T-cell (primary cell): ENCODE measurements at places on chromosomes 5 and 9. TPM values are rescaled to one million over a fixed set of nuclear protein-coding genes. Genes with fewer than 3 reads are reported as not detected.

GRCh38 chr9:135921749-135922310, 14.5 kb upstream of the CAMSAP1 start:
- DNase-seq, result no peak

The GABRB2 gene
- not detected for total RNA-seq

DNA sequence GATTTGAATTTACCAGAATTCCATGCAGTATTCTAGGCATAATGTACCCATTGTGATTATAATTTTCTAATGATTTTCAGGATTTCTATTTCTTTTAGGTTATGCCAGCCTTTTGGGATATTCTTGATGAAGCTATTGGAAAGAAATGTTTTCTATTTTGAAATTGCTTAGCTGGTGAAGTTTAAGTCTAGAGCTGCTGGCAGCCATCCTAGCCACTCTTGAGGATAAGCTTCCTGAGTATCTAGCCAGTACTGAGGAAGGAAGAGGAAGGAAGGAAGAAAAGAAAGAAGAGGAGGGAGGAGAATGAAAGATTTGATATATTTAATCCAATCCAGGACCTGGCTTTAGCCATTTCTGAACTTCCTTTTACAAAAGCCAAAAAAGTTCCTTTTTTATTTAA, 142.1 kb upstream of the DAB2 start:
- DNase-seq, result no peak

- peak; percentile 53 for DNase-seq
These were observed 47.6 kb downstream of the THBS4 start for GRCh38 chr5:80082731-80083100.

DNA sequence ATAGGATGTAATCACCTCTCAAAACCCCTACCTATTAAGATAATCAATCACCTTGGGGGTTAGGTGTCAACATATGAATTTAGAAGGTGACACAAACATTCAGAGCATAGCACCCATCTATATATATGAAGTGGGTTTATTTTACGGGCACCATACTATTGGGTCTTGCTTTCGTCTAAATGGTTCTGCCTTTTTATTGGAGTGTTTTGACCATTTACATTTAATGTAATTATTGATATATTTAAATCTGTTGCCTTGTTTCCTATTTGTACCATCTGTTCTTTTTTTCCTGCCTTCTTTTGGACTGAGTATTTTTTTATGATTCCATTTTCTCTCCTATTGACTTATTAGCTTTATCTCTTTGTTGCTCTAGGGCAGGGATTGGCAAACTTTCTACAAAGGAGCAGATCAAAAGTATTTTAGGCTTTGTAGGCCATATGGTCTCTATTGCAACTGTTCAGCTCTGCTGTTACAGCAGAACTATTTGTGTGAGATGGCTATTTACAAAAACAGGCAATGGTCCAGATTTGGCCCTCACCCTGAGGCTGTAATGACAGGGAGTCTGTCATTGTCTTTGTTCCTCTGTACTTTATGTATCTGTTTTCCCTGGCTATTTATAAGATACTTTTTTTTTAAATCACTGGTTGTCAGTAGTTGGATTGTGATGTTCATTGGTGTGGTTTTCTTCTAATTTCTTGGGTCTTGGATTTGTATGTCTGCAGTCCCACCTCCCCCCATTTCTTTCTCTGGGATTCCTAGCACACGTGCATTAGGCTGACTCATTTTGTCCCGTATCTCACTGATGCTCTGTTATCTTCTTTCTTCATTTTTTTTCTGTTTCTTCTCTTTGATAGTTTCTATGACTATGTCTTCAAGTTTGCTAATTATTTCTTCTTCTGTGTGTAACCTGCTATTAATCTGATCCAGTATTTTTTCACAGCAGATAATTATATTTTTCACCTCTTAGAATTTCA, 127.1 kb downstream of the DAB2IP start:
- DNase-seq, result no peak

GRCh38 chr5:171680485-171680884, 105.1 kb upstream of the SMIM23 start:
- DNase-seq, result no peak

The SPINK6 gene
- not detected for total RNA-seq

DNA sequence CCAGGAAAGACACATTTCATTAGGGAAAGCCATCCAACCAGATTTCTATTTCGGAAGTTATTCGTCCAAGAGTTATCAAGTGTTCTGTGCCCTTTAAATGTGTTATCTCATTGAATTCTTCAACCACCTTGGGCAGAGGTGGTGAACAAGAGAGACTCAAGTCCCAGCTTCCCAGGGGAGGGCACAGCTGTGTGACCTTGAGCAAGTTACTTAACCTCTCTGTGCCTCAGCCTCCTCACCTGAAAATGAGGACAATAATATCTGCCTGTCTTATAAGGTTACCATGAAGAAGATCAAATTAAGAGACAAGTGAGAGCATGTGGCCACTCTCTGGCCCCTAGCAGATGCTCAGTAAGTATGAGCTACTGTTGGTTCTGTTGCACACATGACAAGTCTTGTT, 37.4 kb downstream of the WHRN start:
- DNase-seq, result no peak

- DNase-seq, result no peak
These were observed 1.9 kb upstream of the SHISAL2B start for GRCh38 chr5:64688391-64688790.

- no peak for DNase-seq
These were observed 29.9 kb upstream of the C7 start for GRCh38 chr5:40879163-40879942.

The SLC6A7 gene
- not detected for total RNA-seq

GRCh38 chr5:83015676-83016075, 61.5 kb downstream of the TMEM167A start:
- no peak for DNase-seq

DNA sequence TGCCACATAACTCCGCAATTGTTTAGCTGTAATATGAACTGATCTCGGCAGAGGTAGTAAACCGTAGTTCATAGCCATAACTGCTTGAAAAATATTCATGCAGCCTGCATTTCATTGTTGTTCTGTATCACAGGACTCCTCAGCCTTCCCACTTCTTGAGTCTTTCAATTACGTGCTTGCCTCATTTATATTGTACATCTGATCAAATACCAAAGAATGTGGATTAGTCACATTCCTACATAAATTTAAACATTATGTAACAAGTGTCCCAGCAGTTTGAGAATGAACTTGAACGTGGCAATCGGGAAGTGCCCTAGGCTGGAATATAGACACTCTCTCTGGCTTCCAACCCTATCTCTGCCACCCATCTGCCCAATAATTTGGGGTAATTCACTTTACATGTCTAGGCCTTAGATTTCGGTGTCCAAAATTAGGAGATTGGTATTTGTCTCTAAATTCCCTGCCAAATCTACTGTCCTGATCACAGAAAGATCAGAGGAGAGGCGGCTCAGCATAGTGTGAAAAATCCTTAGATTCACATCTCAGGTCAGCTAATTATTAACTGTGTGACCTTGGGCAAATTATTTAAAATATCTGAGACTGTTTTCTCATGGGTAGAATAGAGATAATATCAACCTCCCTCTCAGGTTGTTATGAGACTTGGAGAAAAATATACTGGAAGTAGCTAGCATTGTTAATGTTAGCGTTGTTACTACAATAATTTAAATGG, 215.1 kb upstream of the RFX3 start:
- DNase-seq, result no peak

DNA sequence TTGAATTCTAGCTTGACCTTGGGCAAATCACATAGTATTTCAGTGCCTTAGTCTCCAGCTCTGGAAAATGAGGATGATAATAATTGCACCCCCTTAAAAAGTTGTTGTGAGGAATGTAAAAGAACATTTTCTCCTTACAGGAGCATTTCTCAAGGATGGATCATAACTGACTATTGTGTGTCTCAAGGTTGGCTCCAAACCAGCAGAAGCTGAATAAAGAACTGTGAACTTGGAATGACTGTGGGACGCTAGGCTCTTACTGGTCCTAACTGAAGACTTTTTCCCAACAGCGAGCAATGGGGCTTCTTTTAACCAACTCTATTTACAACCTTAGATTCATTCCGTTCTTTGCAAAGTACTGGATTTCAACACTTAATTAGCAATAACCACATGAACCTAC, 26.2 kb upstream of the GLRX start:
- DNase-seq, result no peak

The IFNA21 gene
- total RNA-seq, result not detected

The FGF1 gene
- total RNA-seq, result not detected

GRCh38 chr5:174317256-174317894, 271.9 kb downstream of the NSG2 start:
- DNase-seq, result no peak

GRCh38 chr5:14204785-14205321, 61.7 kb downstream of the TRIO start:
- no peak for DNase-seq

The PCDHGA12 gene
- 0.14 TPM for total RNA-seq

- no peak for DNase-seq
These were observed 71.2 kb upstream of the SARDH start for GRCh38 chr9:133809335-133809734.

DNA sequence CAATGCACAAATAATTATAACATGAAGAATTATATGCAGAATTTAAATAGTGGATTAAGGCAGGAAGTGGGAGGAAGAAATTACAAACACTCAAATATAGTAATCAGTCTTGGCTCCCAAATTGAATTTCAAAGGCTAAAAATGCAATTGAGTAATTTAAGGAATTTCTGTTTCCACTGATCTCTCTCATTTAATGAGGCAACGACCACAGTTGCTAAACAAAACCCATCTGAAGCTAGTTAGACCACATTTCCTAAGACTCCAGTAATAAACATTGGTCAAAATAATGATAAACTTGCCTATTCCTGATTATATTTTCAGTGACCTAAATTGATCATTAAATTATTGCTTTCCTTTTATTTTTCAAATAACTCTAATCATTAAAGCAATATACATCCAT, 174.3 kb upstream of the GRIN3A start:
- no peak for DNase-seq

GRCh38 chr9:133673258-133673655, 37.1 kb downstream of the DBH start:
- no peak for DNase-seq

- DNase-seq, result no peak
These were observed 106.4 kb upstream of the SMC5 start for GRCh38 chr9:70152350-70152749.

DNA sequence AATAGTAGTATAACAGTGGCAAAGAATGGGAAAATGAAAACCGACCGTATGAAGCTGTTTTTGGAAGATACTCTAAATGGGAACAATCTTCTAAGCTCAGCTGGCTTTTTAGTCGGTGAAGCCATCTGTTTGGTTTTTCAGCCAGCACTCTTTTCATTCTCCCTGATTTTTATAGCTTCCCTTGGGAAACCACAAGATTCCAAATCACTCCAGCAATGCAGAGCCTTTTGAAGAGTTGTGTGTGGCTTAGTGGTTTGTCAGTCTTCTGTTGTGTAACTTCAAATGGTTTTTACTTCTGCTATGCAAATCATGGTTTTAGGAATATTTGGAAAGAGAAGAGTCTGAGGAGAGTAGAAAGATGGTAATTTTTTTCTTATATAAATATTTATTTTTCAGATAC, 180.7 kb downstream of the KDM4C start:
- no peak for DNase-seq

- no peak for DNase-seq
These were observed 97.2 kb upstream of the SLC44A1 start for GRCh38 chr9:105147110-105147871.

GRCh38 chr9:137604345-137605086, 970 bp upstream of the ARRDC1 start:
- no peak for DNase-seq

The PCDHA13 gene
- not detected for total RNA-seq

GRCh38 chr9:68821911-68822310, 116.9 kb downstream of the PIP5K1B start:
- DNase-seq, result no peak

DNA sequence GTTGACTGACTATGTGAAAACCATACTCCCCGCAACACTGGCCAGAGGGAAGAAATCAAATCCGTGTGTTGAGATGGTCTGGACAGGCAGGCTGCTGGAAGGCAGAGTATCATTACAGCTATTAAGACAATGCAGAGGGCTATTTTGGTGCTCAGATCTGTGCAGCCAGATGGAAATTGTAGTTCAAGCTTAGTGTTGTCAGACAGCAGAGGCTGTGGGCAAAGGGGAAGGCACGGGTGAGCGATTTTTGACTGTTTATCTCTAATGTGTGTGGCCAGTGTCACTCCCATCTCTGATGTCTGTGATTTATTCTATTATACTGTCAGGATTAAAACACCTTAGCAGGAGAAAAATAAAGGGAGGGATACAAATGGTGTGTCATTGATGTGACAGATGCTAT, 984.4 kb upstream of the WWC1 start:
- no peak for DNase-seq

- DNase-seq, result no peak
These were observed 33.6 kb downstream of the TIMD4 start for GRCh38 chr5:156929366-156929948.

DNA sequence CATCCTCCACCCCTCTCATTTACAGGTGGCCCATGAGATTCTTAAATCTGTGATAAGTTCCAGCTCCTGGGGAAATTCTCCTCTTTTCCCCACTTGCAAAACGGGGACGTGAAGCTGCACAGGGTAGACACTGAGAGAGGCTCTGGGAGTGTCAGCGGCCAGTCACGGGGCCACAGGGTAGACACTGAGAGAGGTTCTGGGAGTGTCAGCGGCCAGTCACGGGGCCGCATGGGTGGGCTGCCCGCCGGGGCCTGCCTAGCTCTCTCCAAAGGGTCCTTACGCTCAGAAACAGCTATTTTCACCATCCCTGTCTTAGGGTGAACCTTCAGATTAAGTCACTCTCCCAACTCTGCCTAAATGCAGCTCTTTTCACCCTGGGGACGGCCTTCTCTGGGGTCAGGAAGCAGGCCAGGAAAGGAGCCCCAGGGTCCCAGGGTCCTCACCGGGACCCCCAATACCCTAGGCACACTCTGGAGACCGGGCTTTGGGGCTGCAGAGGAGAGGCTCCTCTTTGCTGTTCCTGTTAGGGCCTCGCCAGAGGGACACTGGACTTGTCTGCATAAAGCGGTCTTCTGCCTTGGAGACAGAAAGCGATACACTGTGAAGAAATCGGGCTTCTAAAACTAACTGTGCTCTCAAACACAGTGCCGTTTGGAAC, 1.5 kb downstream of the FAM78A start:
- no peak for DNase-seq

GRCh38 chr9:136061405-136061804, 33.7 kb downstream of the NACC2 start:
- DNase-seq, result no peak

DNA sequence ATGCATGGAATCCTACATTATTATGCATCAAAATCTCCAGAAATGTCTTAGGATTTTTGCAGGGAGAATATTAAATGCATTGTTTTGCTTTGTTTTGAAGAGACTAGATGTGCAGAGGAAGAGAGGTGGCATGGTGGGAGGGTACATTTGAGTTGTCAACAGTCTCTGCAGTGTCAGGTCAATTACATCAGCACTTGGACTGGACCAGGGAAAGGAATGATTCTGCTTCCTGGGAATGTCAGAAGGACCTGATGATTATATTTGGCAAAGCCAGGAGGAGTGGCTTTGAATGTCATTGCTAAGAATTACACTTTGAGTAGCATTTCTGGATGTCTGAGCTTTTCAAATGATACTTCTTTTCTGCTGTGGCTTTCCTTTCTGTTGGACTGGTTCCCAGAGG, 17.5 kb upstream of the TMEFF1 start:
- DNase-seq, result no peak
